ENCODE measurements at places on chromosomes 3 and 15.

- no peak for DNase-seq
Measured at GRCh38 chr3:88963003-88963402, 144.4 kb upstream of the EPHA3 start.

DNA sequence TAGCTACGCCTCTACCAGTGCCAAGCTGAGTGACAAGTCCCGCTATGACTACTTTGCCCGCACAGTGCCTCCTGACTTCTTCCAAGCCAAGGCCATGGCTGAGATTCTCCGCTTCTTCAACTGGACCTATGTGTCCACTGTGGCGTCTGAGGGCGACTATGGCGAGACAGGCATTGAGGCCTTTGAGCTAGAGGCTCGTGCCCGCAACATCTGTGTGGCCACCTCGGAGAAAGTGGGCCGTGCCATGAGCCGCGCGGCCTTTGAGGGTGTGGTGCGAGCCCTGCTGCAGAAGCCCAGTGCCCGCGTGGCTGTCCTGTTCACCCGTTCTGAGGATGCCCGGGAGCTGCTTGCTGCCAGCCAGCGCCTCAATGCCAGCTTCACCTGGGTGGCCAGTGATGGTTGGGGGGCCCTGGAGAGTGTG, 5.7 kb downstream of the GRM2 start:
- no peak for DNase-seq

- DNase-seq, result peak; percentile 80
Measured at GRCh38 chr3:189512039-189512438, 119.2 kb upstream of the TP63 start.

- DNase-seq, result no peak
Measured at GRCh38 chr3:56019490-56020146, 448.6 kb downstream of the ERC2 start.

DNA sequence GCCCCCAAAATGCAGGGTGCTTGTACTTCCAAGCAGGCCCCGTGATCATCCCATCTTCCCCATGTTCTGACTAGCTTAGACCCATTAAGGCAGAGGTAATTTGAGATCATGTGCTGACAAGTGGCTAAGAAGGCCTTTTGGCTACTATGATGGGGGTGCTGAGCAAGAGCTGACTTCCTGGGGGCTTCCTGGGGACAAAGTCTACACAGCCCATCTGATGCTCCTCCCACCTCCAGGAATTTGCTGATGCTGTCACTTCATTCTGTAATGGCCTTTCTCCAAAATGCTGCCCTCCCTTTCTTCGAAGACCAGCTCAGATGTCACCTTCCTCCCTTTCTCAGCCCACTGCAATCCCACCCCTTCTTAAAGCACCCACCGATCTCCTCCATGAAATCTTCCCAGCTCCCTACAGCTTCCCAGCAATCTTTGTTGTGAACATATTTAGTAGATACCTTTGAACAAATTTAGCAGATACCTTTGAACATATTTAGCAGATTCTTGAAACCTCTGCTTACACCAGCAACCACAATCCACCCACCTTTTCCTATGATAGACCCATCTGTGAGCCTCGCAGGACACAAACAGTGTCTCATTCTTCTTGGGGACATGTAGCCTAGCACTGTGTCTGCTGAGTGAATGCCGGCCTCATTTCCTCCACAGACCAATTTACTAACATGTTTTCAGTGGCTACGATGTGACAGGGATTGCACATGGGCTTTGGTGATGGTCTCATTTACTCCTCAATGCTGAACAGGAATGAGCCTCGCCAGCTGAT, 223.3 kb downstream of the EPHB1 start:
- DNase-seq, result no peak

All from NAMALWA (cell line).